ENCODE measurements at places on chromosomes 3 and 15.

DNA sequence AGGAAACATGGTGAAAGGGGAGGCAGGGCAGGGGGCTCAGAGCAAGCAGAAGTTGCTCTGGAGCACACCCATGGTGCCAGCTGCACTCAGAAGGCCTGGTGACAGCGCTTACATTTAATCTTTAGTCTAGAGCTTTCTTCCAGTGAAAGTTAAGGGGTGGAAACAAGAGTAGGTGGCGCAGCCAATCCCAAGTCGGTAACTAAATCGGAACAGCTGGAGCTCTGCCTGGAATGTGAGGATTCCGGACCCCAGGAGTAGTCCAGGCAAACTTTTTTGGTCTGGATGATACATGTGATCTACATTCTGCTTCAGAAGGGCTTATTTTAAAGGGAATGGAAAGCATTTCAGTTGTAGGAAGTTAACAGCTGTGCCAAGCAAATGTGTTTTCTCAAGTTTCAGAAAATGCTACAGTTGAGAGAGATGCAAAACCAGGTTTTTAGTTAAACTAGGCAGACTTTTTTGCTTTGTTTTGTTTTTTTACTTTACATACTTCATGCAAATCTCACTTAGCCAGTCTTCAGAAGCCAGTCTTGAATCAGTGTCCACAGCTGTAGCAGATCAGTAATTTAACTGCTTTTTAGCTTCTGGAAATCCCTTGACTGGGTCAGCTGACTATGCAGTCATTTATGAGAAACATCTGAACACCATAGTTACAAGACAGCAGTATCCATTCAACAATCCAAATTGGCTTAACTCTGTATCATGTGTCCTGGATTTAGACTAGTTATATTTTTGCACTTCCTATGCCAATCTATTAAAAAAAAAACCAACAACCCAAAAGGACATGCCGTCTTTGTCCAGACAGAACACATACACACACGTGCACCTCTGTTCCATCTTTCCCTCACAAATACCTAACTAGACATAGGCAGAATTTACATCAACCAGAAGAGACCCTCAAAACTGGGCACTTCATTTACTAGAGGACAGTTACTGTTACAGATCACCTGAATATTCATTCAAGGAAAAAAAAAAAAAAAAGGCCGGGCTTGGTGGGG lies 33.2 kb downstream of the ZNF106 start:
- no peaks in the 10 kb centered on the region for H3K27me3 ChIP-seq
- H3K4me3 ChIP-seq, result no peak overlapping the region
- H3K4me1 ChIP-seq, result peaks cover 17% of the 10 kb centered on the region
- DNase-seq, result no peak
- peaks cover 4% of the 10 kb centered on the region for H3K36me3 ChIP-seq
- H3K27ac ChIP-seq, result peak overlapping the region; percentile 61

DNA sequence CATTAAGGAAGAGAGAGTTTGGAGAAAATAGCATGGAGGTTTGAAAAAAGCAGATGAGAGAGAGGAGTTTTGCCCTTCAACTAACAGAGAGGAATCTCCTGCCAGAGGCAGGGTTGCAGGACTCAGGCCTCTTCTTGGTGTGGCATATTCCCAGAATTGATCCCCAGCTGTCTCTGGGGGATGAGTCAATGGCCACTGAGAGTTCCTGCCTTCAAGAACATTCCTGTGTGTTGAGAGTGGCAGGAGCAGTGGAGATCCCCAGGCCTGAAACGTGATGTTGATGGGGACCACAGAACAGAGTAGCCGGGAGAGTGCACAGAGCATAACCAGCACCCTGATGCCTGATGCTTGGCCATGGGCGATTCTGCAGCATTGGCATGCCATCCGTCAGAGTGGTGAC lies 348.4 kb upstream of the THBS1 start:
- no peaks in the 10 kb centered on the region for H3K27me3 ChIP-seq
- no peak overlapping the region for H3K4me3 ChIP-seq
- H3K4me1 ChIP-seq, result peaks cover 13% of the 10 kb centered on the region
- DNase-seq, result no peak
- no peaks in the 10 kb centered on the region for H3K36me3 ChIP-seq

DNA sequence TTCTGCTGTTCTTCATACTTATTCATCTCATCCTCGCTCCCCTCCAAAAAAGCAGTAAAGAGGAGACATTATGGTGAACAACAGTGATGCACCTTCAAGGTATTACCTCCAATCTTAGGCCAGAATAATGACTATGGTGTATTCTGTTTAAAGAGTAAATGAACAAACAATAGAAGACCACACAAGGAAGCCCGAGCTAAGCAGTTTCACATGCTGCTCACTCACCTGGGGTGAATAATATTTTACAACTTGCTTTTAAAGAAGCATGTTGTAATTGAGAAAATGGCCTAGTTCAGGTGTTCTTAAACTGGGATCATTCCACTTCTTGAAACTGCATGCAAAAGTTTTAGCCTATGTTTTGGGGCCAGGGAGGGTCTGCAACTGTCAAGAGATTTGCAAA lies 581.2 kb downstream of the FOXP1 start:
- peak overlapping the region; percentile 72 for H3K27ac ChIP-seq
- no peaks in the 10 kb centered on the region for H3K27me3 ChIP-seq
- no peak for DNase-seq
- H3K4me3 ChIP-seq, result no peak overlapping the region

DNA sequence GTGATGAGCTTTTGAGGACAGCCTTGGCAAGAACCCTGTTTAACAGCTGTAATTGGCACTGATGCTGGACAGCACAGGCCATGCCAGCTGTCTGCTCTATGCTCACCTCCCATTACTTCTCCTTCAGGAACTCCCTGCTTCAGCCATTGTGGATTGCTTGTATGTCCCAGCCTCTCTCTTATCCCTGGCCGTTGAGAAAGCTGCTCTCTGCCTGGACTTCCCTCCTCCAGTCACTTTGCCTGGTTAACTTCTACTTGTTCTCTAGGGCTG lies 444.5 kb downstream of the EPHB1 start:
- no peak overlapping the region for H3K4me3 ChIP-seq
- no peaks in the 10 kb centered on the region for H3K4me1 ChIP-seq
- no peak overlapping the region for H3K27ac ChIP-seq

GRCh38 chr3:70856414-70857162 lies 544.1 kb upstream of the MDFIC2 start:
- peak overlapping the region; percentile 2 for H3K4me3 ChIP-seq
- H3K27ac ChIP-seq, result peak overlapping the region; percentile 38
- H3K27me3 ChIP-seq, result peaks cover 56% of the 10 kb centered on the region
- no peaks in the 10 kb centered on the region for H3K36me3 ChIP-seq
- H3K4me1 ChIP-seq, result peaks cover 46% of the 10 kb centered on the region

DNA sequence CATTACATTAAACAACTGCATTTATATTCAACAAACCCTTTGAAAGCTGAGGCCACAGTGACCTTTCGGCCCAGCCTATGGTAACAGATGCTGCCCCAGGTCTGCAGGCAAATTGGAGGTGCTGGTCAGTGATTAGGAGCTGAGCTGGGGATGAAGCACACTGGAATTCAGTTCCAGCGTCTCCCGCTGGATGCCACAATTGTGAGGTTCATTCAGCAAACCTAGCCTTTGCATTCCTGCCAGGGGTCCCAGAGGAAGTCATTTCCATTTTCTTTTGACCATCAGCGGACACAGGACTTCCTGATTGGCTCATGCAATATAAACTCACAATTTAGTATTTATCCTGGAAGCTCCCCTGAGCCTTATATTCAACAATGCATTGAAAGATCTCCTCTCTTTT lies 89.5 kb downstream of the IL20RB start:
- no peak overlapping the region for H3K27ac ChIP-seq
- no peaks in the 10 kb centered on the region for H3K4me1 ChIP-seq

DNA sequence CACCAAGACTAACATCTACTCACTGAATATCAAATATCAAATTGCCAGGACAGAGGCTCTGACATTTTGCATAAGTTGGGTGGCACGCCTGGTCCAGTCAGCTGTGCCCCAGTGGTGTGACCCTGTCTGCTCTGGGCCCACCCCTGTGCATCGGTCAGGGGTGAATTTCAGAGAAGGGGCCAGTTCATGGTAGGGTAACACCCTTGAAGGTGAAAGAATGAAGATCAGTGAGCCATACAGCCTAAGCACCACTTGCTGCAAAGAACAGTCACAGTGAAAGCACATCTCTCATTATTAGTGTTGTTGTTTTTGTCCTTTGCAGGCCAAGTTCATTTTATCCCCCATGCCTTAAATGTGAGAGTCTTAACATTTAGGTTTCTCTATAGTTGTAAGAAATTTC lies 86.8 kb downstream of the MYRIP start:
- H3K36me3 ChIP-seq, result no peaks in the 10 kb centered on the region
- H3K27ac ChIP-seq, result no peak overlapping the region
- no peak overlapping the region for H3K4me3 ChIP-seq
- no peak for DNase-seq
- no peaks in the 10 kb centered on the region for H3K4me1 ChIP-seq

GRCh38 chr3:101212730-101213129 lies 107.6 kb downstream of the IMPG2 start:
- DNase-seq, result no peak
- peaks cover 13% of the 10 kb centered on the region for H3K27me3 ChIP-seq
- H3K4me3 ChIP-seq, result no peak overlapping the region
- H3K27ac ChIP-seq, result no peak overlapping the region
- H3K36me3 ChIP-seq, result no peaks in the 10 kb centered on the region

GRCh38 chr3:153881201-153881600 lies 240.0 kb upstream of the ARHGEF26 start:
- H3K4me3 ChIP-seq, result no peak overlapping the region
- no peak overlapping the region for H3K27ac ChIP-seq
- H3K36me3 ChIP-seq, result no peaks in the 10 kb centered on the region
- H3K27me3 ChIP-seq, result peaks cover 7% of the 10 kb centered on the region
- DNase-seq, result no peak
- H3K4me1 ChIP-seq, result no peaks in the 10 kb centered on the region

- DNase-seq, result no peak
- H3K36me3 ChIP-seq, result no peaks in the 10 kb centered on the region
These were observed 74.6 kb downstream of the ITGB5 start for GRCh38 chr3:124812291-124813265.

DNA sequence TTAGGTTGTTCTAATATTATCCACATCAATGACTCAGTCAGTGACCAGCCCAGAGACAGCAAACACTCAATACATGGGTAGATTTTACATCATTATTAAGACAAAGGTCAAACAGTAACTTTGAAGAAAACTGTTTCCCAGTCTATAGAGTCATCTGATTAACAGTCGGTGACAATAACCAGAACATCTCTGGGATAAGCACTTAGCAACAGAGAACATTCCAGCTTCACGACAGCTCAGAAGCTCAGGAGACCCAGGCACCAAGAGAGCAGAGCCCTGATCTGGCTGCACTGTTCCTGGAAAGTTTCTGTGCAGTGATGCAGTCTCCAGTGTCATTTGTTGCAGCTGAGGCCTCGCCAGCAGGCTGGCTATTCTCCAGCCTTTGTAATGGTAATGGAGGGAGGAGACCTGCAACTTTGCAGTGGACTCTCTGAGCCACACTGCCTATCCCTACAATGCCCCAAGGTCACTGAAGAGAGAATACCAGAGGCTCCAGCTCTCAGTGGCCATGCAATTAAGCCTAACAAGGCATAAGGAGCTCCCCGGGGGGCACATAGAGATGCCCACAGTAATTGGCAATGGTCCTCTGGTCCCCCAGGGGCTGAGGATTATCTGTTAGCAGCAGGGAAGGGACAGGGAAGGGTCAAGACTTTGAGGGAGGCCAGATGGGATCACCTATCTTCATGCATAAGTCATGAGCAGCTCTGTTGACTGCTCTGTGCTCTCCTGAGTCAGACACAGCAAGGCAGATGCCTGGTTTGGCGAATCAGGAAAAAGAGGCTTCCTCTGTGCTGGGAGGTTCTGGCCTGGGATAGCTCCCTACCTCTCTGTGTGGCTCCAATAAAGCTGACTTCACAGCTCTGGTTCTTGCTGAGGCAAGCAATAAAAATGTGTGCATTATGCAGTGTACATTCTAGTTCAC lies 163.6 kb downstream of the CTNNB1 start:
- no peak overlapping the region for H3K4me3 ChIP-seq
- no peak for DNase-seq
- H3K36me3 ChIP-seq, result no peaks in the 10 kb centered on the region
- H3K27ac ChIP-seq, result no peak overlapping the region
- H3K4me1 ChIP-seq, result no peaks in the 10 kb centered on the region

- peak overlapping the region; percentile 93 for H3K27ac ChIP-seq
- peaks cover 29% of the 10 kb centered on the region for H3K4me1 ChIP-seq
- H3K36me3 ChIP-seq, result peaks cover 13% of the 10 kb centered on the region
- DNase-seq, result peak; percentile 73
- H3K27me3 ChIP-seq, result no peaks in the 10 kb centered on the region
These were observed 10.9 kb downstream of the RMDN3 start for GRCh38 chr15:40743921-40744814.

DNA sequence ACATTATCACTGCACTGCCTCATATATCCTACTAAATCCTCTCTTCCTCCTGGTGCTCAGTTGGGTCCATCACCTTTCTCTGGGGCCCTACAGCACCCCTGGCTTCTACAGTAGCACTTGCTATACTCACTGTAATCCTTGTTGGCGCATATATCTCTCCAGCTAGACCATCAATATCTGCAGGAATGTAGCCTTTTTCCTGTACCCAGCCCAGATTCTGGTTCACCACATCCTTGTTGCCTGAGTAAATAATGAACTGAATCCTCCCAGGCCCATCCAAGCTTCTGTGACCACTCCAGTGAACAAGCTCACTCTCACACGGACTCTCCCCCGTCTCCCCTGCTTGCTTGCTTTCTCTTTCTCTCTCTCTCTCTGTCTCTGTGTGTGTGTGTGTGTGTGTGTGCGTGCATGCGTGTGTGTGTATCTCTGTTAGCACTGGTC lies 62.5 kb upstream of the LIPC start:
- H3K36me3 ChIP-seq, result peaks cover 20% of the 10 kb centered on the region
- H3K4me3 ChIP-seq, result peak overlapping the region; percentile 57
- H3K27ac ChIP-seq, result peak overlapping the region; percentile 12
- H3K27me3 ChIP-seq, result no peaks in the 10 kb centered on the region
- DNase-seq, result peak; percentile 25
